ENCODE measurements at places on chromosomes 3 and 15.

DNA sequence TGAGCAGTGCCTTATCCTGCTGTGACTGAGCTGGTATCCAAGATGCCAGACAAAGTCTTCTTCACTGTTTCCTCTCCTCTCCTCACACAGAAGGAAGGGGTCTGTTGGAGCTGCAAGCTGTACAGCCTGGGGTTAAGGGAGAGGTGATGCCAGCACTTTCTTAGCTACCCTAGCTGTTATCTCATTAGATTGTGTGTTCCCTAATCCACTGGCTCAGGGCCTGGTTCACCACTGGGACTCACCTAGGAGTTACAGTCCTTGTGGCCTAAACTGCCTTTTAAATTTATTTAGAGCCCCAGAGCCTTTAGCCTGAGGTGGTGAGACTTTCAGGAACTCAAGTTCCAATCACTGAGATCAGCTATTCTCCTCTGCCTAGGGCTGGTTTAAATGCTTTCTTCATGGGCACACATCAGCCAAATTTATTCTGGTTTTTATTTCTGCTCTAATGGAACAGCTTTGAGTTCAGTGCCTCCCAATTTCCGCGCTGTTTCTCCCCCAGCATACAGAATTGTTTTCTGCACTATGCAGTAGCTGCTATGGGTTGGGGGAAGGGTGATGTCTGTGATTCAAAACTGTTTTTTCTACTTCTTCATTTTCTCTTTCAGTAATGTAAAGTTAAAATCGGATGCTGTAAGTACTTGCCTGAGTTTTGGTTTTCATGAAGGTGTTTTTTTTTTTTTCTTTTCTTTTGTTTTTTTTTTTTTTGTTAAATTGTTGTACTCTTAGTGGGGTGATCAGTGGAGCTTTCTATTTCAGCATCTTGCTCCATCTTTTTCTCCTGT is 198.8 kb downstream of the DOCK3 start:
- DNase-seq, result no peak

DNA sequence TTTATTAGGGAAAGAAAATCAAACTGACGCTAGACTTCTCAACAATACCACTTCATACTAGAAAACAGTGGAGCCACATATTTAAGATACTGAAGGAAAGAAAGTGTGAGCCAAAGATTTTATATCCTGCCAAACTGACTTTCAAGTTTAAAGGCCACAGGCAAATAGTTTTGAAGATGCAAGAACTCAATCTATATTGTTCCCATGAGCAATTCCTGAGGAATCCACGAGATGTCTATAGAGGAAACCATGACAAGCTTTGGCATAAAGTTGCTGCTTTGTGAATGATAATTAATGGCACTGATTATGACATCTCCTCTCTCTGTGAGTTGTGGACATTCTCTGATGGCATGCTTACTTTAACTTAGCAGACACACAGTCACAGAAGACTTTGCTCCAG is 276.1 kb upstream of the GOLGA6L4 start:
- no peak for DNase-seq

DNA sequence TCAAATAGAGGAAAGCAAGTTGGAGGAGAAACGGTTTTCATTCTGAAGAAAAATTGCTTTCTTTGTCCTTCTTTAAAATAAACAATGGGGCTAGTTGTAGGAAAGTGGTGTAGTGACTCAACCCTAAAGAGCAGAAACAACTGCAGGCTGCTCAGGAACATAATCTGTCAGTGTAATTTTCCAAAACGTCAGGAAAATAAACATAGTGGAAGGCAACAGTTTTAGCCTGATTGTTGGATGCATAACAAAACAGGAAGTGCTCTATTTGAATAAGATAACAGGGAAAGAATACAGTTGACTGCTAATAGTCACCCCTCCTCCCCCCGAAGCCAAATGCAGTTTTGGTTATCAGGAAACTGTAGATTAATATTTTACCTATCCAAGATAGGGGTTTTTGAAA is 167.6 kb downstream of the ECT2 start:
- DNase-seq, result no peak

DNA sequence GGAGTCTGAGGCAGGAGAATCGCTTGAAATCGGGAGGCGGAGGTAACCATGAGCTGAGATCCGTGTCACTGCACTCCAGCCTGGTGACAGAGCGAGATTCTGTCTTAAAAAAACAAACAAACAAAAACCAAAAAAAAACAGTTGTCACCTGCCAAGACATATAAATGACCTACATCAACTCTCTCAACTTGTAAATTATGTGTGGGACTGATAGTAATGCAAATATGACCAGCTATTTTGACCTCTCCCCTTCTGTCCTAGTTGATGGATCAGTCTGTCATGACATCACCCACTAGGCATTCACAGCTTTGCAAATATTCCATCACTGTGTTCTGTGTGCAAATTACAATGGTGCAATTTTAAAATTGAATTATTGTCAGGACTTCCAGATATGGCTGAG is 175.4 kb downstream of the EBLN2 start:
- no peak for DNase-seq

- DNase-seq, result no peak
Measured at GRCh38 chr3:29451920-29452319, 171.0 kb downstream of the RBMS3 start.
